ENCODE measurements at places on chromosomes 5 and 9. TPM values are rescaled to one million over a fixed set of nuclear protein-coding genes. Genes with fewer than 3 reads are reported as not detected.

TRIO gene
- 346 TPM for total RNA-seq

FCHSD1 gene
- total RNA-seq, result 33.1 TPM

GRCh38 chr5:5598547-5599113 lies 176.2 kb downstream of the ICE1 start:
- no peak for DNase-seq

- no peak for DNase-seq
Measured at GRCh38 chr5:176542596-176543427, 5.6 kb upstream of the RNF44 start.

GRCh38 chr9:79764374-79764773 lies 192.6 kb downstream of the TLE4 start:
- DNase-seq, result no peak

DNA sequence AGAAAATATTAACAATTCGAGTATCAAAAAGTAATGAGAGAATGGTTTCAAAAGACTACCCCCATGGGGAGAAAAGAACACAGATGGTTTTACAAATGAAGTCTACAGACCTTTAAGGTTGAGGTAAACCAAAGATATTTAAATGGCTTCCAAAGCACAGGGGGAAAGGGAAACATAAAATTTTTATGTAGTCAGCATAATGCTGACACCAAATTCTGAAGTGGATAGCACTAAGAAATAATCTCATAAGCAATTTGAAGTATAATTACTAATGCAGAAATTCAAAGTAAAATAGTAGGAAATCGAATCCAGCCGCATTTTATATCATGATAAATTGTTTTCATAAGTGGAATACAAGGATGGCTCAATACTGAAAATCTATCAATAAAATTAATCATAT lies 30.3 kb upstream of the SPATA31C2 start:
- DNase-seq, result no peak

DNA sequence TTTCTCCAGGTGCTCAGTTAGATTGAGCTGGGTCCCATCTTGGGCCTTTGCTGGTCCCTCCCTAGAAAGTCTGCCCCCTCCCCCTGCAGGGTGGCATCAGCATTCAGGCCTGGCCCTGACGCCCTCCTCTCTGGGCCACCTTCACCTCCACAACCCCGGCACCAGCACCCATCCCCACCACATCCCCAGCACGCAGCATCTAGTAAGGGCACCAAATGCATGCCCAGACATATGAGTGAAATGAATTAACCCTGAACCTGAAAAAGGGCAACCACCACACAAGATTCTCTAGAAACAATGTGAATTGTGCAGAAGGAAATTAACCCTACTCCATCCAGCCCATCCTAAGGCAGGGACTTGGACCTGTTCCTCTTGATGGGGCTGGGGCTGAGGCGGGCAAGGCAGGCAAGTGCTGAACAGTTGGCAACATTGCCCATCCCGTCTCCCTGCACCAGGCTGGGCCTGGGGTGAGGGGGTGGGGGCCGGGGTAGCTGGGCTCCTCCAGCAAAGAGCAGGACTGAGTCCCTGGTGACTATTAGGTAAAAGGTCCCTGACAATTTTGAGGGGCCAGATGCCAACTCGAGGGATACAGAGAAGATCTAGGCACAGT lies 125.9 kb downstream of the KCNIP1 start:
- DNase-seq, result no peak

Measured in aorta (tissue), 5 donors.